AG04450 (cell line): ENCODE measurements at places on chromosomes 5 and 9.

DNA sequence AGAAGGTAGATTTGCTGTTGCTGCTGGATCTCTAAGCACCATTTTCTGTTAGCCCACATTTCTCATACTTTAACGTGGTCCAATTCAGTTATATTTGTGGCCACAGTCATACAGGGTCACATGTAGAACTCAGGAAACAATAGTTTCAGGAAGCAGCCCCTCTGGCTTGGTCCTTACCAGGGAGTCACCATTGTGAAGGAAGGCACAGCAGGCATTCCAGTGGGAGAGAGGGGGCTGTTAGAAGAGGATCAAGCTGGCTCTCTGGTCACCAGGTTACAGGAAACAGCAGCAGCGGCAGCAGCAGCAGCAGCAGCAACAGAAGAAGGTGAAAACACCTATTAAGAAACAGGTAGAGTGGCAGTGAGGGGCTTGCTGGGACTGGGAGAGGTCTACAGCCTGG is 14.5 kb downstream of the C9orf43 start:
- no peak for DNase-seq

GRCh38 chr9:111970827-111971226 is 74.2 kb downstream of the UGCG start:
- no peak for DNase-seq

- DNase-seq, result no peak
Measured at GRCh38 chr5:38473008-38473407, 83.4 kb downstream of the LIFR start.

DNA sequence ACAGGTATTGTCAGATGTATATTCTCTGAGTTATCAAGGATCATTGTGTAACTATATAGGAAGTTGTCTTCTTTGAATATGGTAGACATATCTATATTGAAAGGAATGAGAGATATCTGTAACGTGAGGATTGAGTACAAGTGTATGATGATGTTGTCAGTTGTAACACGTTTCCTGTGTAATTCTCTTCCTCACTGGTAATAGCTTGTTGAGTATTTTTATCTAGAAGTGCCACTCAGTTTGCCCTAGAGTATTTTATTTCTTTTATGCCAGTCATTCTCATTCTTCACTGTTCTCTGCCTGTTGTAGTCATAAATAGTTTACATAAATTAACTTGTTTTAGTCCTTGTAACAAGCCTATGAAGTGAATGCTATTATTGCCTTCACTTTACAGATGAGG is 172.1 kb downstream of the BAAT start:
- no peak for DNase-seq

- no peak for DNase-seq
Measured at GRCh38 chr9:27433631-27434325, 90.3 kb upstream of the IFNK start.

GRCh38 chr9:98829766-98830165 is 22.3 kb downstream of the GALNT12 start:
- no peak for DNase-seq

DNA sequence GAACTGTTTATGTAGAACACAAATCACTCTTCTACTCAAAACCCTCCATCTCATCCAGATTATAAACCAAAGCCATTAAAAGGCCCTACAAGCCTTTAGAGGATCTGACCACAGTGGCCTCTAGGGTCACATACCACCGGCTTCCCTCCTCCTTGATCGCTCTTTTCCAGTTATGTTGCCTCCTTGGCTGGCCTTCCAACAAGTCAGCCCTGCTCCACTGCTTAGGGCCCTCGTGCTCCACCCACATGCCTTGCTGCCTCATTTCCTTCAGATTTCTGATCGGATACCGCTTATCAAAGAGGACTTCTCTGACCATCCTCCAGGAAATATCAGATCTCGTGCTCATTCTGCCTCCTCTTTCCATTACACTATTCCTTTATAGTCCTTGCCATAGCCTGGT is 139.4 kb upstream of the RAI14 start:
- no peak for DNase-seq

- no peak for DNase-seq
Measured at GRCh38 chr9:33129886-33130881, 37.0 kb downstream of the B4GALT1 start.
